ENCODE measurements at places on chromosomes 11 and 22.

- no peak for DNase-seq
Measured at GRCh38 chr11:65243797-65244196, 18.0 kb upstream of the POLA2 start.

DNA sequence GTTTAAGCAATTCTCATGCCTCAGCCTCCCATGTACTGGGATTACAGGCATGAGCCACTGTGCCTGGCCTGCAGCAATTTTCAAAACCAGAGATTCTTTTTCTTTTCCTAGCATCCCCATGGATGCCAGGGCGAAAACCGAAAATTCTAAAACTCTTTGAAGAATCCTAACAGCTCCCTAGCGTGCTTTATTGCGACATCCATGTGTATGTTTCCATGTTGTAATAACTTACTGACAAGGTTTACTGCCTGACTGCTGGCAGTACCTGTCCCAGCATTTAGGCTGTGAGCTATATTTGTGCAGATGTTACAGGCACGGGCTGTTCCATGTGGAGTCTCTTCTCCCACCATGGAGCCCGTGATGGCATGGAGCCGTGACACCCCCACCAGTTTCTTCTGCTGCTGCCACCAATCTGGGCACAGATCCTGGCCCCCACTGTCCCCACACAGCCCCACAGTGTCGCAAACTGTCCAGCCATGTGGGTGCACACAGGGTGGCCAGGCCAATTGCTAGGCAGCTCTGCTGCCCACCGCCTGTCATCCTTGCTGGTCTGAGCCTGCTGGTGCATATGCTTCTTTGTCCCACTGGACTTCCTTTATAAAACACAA is 7.1 kb upstream of the TAB1 start:
- no peak for DNase-seq

GRCh38 chr11:34614344-34615104 is 6.4 kb upstream of the EHF start:
- no peak for DNase-seq

GRCh38 chr11:126268361-126268707 is 361 bp downstream of the SRPRA start:
- no peak for DNase-seq

DNA sequence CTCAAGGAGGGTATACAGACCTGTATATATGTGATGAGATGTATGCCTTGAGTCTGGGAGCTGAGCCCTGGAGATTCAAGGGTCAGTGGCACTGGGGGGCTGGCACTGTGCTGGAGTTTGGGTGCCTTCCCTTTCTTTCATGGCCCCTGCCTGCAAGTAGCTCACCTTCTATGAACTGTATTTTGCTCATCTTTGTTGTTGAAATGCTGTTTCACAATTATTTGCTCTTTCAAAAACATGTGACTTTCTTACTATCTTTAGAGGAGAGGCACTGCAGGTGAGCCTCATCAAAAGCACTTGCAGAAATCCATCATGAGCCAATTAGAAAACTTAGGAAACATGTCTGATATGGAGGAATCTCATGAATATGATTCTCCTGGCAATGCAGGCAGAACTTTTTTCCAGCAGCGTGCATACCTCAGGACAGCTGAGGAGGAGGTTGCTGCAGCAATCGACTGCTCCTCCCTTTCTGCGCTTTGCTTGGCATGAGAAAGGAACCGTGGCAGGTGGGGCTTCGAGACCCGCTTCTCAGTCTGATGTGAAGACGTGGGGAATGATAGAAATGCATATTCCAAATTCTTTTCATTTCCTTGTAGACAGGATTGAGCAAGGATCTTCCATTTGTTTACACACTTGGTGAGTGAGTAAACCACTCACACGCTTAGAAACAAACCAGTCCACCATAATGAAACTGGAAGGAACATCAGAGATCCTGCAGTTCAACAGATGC is 178.4 kb upstream of the E2F8 start:
- DNase-seq, result no peak

DNA sequence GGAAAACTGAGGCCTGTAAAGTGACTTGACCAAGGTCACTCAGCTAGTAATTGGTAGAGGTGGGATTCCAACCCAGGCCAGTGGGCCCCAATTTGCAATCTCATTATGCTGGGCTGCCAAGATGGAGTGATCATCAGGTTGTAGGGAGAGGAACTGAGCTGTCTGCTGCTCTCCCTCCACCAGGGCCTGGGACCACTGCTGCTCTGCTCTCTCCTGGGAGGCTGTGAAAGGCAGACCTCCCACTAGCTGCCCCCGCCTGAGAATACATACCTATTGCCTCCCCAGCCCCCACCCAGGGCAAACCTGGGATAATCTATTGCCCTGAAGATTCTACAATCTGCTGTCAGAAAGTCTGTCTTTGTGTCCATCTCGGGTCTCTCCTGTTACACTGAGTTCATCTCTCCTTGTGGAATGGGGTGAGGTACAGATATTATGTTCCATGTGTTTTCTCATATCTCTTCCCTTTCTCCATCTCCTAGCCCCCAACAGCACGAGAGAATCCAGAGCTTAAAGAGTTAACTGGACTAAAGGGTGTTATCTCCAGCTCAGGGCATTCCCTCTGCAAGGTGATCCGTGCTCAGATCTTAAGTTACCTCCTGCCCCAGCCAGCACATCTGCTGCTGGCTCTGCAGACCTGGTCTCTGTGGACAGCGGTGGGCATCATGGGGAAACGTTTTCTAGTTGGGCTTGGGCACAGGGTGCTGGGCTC is 5.6 kb downstream of the NECTIN1 start:
- no peak for DNase-seq

DNA sequence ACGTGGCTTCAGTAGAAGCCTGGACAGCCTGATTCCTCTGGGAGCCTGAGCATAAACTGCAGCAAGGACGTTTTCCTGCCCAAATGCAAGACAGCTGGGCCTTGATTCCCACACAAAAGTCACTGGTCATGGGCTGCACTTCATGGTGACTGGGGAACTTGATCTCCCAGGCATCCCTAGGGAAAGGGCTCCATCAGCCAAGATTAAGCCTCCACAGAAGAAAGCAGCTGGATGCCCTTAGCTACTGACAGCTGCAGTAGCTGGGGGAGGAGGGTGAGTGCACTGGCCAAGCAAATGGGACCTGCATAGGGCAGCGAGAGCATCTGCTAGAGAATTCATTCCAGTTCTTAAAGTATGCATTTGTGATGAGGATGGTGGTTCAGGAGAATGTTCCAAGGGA is 267.4 kb upstream of the ISX start:
- no peak for DNase-seq

DNA sequence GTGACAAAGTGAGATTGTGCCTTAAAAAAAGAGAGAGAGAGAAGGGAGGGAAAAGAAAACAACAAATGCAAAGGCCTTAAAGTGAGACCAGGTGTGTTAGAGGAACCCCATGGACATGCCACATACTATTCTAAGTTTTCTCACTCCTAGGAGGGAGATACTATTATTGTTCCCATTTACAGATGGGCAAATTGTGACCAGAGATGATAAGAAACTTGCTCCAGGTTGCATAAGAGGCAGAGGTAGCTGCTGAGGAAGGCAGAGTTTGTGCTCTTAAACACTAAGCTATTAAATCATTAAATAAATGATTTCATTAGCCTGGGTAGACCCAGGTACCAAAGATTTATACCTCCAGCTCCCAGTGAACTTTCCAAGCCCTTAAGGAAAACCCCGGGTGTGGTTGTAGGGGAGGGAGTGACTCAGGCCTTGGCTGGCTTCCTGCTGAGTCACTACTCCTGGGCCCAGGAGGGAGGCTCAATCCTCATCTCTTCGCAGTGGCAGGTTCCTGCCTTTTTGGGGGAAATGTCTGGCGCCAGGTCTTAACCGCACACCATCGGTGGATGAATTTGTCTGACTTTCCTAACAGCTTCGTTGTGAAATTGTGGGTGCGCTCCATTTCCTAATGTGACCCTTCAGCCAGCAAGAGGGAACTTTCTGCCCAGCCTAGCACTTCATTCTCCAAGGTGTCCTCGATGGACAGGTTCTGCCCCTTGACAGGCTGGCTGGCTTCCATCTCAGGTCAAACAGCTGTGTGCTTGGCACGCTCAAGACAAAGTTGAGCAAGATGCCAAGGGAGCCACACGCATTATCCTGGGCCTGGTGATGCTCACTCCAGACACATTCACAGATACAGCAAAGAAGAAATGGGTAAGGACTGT is 33.4 kb upstream of the PTPRJ start:
- DNase-seq, result peak; percentile 91

GRCh38 chr22:40524392-40525249 is 111.9 kb downstream of the MRTFA start:
- DNase-seq, result no peak

GRCh38 chr11:65172600-65172999 is 2.6 kb downstream of the SPDYC start:
- no peak for DNase-seq

GRCh38 chr11:108774037-108774730 is 109.3 kb downstream of the DDX10 start:
- DNase-seq, result no peak

DNA sequence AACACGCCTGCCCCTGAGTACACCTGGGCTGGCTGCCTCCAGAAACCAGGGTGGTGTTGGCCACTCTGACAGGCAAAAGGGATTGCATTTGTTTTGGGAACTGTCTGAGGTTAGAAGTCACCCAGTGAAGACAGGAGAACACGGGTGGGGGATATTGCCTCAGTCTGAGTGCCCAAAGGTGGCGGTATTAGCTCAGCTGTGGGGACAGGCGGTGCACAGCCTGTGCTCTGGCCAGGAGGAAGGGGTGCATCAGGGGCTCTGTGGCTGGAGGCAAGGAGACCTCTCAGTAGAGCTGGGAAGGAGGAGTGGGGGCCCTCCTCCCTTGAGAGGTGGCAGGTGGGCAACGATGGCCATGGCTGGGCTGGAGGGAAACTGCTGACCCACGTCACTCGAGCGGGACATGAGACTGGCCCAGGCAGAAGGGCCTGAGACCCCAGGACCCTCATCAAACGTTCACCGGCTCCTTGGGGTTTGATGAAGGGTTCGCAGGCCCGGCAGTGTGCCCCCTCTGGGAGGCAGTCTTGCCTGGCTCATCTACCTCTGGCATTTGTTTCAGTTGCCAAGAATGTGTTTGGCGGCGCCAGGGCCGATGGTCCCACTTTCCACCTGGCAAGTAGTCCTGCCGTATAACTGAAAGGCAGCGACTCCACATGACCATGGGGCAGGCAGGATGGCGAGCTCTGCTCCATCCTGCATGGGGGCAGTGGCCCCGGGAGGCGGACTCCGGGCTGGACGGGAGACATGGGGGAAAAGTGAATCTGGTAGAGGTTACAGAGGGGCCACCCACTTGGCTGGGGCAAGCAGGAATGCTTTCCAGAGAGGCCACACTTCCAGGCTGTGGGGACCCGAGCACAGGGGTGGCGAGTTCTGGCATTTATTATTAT is 52.8 kb upstream of the SMIM38 start:
- no peak for DNase-seq

Data from ascending aorta (tissue), 2 donors.